ENCODE measurements at places on chromosomes 6 and 20.

DNA sequence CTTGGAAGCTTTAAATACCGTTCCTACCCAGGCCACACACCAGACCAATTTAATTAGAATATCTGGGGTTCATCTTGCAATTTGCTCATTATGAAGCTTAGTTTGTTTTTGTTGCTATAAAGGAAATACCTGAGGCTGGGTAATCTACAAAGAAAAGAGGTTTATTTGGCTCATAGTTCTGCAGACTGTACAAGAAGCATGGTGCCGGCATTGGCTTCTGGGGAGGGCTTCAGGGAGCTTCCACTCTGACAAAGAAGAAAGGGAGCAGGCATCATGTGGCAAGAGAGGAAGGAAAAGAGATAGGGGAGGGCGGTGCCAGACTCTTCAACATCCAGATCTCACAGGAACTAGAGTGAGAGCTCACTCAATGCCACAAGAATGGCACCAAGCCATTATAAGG, 73.6 kb downstream of the RNF182 start:
- DNase-seq, result no peak

GRCh38 chr6:56101141-56101553, 146.2 kb downstream of the COL21A1 start:
- no peak for DNase-seq

DNA sequence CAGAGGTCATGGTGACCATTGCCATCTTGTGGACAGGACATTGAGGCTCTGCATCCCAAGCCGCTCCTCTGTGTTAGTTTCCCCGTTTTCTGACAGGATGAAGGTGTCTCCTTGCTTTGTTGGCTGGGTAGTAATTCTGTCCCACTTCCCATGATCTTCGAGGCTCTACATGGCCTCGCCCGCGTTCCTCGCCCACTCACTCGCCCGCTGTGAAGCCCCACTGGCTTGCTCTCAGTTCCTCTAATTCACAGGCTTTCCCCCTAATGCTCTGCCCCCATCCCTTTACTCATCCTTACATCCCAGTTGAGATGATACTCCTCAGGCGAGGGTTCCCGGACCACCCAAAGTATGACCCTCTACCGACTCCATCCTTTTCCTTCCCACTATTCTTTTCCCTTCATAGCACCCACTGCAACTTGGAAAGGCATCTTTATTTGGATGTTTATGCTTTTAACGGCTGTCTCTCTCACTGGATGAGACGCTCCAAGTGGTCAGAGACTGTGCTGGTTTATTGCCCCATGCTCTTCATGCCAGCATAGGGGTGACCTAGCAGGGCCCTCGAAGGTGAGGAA, 511 bp upstream of the SLC35B2 start:
- no peak for DNase-seq

DNA sequence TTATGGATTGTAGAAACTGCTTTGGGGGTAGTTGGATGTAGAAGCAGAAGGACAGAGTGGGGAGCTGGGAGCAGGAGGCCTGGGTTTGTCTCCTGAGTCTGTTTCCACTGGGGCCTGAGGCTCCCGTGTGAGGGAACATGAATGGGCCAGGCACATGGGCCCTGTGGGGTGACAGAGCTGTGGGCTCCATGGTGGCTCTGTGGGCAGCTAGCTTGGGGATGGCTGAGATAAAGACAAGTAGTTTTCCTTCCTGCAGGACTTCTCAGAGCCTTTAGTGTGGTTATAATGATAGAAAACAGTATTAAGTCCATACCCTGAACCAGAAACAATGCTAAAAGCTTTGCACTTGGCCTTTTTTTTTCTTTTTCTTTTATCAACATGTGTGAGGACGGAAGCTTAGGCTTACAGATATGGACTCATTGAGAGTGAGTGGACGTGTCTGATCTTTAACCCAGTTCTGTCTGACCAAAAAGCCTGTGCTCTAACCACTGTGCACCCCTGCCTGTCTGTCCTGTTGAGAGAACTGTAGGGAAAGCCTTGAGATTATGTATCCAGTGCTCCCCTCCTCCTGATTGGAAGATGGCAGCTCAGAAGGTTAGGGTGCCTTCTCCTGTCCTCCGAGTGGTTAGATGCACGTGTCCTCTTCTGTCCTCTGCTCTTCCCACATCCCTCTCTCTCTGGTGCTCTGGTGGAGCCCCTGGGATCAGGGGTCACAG, 98.3 kb downstream of the CDH26 start:
- no peak for DNase-seq

- DNase-seq, result no peak
Observed at GRCh38 chr6:36743032-36743431, 45.4 kb downstream of the RAB44 start.

DNA sequence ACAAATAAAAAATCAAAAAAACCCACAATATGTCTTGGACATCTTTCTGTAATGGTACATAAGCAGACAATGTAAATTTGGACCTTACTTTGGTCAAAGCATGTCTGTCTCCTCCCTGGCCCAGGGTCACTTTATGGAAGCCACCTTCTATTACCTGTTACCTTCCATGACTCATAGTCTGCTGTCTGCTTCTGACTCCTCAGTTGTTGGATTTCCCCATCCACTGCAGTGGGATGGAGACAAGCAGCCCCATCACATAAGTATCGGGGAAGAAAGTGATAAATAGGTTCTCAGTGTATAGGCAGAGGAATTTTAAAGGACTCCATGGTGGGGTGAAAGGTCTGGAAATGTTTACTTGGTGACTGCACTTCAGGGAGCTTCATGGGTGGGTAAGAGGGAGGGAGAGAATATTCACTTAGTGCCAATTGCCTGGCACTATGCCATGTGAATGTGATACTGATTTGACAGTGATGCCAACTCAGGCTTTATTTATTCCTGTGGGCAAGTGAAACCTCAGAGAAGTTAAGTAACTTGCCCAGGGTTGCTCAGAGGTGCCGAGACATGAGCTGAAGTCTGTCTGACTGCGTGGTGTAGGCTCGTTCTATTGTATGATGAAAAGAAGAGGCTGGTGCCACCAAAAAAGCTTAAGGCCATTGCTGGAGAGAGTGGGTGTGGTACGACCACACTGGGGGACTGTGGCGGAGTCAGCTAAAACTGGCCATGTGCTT, 175.6 kb upstream of the RNF24 start:
- no peak for DNase-seq

DNA sequence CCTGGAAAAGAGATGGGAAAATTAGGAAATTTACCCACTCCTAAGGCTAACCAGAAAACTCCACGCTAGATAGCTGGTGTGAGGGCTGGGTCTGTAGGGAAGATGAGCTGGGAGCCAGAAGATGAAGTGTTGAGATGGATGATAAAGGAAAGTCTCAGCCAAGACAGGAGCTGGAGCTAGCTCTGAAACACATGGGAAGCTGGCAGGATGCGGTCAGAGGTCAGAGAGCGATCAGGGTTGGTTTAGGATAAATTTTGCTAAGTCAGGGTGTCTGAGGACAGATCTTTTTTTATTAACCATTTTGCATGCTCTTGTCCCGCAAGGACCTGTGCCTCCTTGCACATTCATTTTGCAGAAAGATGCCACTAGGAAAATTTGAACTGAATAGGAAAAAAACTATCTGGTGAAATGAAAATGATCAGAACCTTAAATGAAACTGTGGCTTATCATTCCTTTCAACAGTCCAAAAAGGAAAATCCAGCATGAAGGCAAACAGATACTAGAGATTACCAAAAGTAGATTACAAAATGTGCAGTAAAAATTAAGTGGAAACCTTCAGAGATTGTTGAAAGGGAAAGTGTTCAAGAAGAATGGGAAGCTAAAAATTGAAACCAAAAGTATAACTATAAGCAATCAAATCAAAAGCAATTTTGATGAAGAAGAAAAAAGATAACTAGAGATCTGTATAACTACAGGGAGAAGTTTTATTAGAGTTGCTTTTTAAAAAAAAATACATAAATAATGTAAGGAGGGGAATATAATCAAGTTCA, 10.7 kb upstream of the EDN1 start:
- DNase-seq, result no peak

- DNase-seq, result no peak
Observed at GRCh38 chr6:170487707-170488329, 65.3 kb downstream of the PSMB1 start.

- no peak for DNase-seq
Observed at GRCh38 chr20:1830240-1830639, 65.0 kb upstream of the SIRPA start.

- DNase-seq, result no peak
Observed at GRCh38 chr6:47145212-47145611, 103.1 kb upstream of the ADGRF1 start.

GRCh38 chr6:166242888-166243287, 65.3 kb downstream of the PRR18 start:
- no peak for DNase-seq

- DNase-seq, result no peak
Observed at GRCh38 chr6:157953580-157954091, 28.0 kb upstream of the SYNJ2 start.

GRCh38 chr6:145929037-145929633, 35.0 kb downstream of the SHPRH start:
- no peak for DNase-seq

DNA sequence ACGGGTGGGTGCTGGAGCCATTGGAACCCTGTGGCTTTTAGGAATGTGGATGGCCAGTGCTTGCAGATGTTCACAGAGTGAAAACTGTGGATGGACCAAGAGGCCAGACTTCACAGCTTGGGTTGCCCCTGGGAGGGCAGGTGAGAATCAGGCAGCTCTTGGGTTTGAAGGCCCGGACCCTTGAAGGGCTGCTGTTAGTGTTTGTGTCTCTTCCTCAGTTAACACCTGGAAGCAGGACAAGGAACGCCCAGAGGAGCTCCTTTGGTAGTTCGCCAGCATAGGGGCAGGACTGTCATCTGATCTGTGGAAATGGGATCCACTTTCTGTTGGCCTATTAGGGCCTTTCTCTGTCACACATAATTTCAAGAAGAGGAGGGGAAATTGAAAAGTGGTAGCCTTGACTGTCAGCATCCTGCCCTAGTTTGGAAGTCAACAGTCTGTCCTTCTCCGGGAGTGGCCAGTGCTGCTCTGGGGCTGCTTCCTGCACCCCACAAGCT, 43.6 kb downstream of the RIOK1 start:
- no peak for DNase-seq

DNA sequence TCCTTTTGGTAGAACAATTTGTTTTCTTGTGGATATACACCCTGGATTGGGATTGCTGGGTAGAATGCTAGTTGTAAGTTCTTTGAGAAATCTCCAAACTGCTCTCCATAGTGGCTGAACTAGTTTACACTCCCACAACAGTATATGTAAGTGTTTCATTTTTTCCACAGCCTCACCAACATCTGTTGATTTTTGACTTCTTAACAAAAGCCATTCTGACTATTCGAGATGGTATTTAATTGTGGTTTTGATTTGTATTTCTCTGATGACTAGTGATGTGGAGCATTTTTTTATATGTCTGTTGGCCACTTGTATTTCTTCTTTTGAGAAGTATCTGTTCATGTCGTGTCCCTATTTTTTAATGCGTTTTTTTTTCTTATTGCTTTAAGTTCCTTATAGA, 444.1 kb downstream of the CBLN4 start:
- no peak for DNase-seq

DNA sequence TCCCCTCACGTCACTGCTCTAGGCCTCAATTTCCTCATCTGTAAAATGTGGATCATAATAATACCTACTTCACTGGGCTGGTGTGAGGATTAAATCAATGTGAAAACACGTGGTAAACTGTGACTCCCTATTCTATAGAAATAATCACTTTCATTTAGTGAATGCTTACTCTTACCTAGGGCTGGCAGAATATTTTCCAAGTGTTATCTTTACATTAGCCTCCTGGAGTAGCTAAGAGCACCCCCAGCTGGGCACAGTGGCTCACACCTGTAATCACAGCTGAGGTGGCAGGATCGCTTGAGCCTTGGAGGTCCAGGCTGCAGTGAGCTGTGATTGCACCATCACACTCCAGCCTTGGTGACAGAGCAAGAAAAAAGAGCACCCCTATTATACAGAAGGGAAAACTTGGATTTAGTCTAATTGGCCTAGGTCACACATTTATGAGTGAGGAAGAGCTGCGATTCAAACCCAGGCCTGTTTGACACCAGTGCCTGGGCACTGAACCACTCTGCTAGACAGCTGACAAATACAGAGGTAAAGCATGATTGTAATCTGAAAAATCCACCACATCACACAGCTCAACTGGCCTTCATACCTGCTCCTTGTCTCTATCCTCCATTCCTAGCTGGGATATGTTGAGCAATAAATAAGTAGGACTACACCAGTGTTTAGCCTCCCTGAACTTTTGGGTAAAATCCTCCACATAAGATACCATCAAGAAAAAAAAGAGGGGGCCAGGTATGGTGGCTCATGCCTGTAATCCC, 1.4 kb upstream of the SNTA1 start:
- no peak for DNase-seq

DNA sequence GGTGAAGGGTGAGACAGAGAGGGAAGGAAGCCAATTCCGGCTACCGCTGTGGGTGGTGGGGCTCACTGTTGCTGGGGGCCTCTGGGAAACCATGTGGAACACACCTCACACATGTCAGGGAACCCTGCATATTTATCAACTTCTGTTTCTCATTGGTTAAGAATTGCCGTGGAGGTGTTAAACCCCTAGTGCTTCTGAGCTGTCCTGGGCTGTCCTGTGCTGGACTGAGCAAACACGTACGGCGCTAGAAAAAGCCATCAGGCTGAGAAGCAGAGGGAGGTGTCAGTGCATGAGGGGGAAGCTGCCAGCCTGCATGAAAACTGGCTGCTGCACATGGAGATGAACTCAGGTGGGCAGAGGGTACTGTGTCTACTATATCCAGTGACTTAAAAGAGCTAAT, 103.9 kb upstream of the JAG1 start:
- DNase-seq, result no peak

DNA sequence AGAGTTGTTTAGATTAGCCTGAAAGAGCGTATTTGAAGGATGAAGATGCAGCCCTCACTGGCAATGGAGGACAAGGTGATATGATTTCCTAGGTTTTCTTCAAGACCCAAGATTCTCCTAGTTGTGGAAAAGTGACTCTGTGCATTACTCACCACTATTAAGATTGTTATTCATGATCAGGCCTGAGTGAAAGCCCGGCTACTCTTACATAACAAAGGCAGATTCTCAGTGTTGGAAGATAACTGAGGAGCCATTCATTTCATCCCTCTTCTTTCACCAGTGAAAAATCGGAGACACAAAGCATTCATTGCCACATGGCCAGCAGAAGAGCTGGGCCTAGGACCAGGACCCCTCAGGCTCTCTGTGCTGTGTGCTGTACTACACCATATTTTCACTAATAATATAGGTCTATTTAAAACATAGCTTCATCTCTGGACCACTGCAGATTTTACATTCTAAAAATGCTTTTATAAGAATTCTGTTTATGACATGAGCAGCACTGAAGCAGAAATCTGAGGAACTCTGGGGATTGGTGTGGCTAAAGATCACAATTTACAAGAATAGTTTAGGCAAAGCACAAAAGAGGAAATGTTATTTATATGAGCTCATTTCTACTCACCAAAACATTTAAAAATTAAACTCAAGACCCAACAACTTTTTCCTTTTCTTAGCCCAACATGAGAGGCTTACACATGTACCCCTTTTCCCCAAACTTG, 181.9 kb upstream of the CCN2 start:
- no peak for DNase-seq

GRCh38 chr6:157216570-157216969, 106.7 kb downstream of the TMEM242 start:
- no peak for DNase-seq

GRCh38 chr20:45919542-45920399, 7.8 kb upstream of the PLTP start:
- no peak for DNase-seq
